ENCODE measurements at places on chromosomes 13 and 19. TPM values are rescaled to one million over a fixed set of nuclear protein-coding genes. Genes with fewer than 3 reads are reported as not detected.

- DNase-seq, result no peak
Measured at GRCh38 chr13:77040076-77040475, 13.1 kb upstream of the FBXL3 start.

DNA sequence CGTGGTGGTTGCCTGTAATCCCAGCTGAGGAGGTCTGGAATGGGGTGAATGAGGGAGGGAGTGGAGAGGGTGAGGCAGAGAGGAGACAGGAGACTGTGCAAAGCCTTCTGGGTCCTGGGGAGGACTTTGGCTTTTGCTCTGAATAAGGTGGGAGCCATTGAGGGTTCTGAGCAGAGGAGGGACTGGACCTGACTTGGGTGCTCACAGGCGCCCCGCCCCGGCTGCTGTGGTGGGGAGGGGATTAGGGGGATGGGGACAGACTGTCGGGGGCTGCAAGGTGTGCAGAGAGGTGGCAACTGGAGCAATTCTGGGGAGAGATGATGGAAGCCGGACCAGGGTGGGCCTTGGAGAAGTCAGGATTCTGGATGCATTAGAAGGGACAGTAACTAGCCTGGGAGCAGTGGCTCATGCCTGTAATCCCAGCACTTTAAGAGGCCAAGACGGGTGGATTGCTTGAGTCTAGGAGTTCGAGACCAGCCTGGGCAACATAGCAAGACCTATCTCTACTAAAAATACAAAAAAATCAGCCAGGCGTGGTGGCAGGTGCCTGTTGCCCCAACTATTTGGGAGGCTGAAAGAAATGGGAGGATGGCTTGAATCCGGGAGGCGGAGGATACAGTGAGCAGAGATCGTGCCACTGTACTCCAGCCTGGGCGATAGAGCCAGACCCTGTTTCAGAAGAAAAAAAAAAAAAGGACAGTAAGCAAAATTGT, 16.1 kb upstream of the NANOS3 start:
- no peak for DNase-seq

DNA sequence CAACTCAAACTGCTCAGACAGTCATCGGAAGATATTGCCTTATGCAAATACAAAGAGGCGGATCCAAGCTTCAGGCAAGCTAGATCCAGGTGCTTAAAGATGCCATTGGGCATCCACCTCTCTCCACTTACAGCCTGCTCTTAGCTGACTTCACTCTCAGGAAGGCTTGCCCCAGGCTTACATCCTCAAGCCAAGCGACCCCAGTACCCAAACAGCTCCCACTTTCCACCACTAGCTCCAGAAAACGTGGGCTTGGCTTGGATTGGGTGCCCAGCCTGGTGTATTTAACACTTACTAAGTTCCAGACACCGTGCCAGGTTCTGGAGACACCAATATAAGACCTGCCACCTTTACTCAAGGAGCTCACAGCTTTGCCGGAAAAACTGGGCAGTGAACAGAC, 142.1 kb upstream of the VSTM2B start:
- DNase-seq, result no peak

GRCh38 chr19:29193155-29193554, 19.8 kb downstream of the UQCRFS1 start:
- no peak for DNase-seq

DNA sequence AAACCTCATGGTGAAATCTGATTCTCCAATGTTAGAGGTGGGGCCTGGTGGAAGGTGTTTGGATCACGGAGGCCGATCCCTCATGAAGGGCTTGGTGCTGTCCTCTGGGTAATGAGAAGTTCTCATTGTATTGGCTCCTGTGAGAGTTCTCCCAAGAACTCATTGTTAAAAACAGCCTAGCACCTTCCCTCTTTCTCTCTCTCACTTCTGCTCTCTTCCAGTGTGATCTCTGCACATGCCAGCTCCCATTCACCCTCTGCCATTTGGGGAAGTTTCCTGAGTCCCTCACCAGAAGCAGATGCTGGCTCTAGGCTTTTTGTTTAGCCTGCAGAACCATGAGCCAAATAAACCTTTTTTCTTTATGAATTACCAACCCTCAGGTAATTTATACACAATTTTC, 3.1 kb upstream of the SUCLA2 start:
- DNase-seq, result no peak

DNA sequence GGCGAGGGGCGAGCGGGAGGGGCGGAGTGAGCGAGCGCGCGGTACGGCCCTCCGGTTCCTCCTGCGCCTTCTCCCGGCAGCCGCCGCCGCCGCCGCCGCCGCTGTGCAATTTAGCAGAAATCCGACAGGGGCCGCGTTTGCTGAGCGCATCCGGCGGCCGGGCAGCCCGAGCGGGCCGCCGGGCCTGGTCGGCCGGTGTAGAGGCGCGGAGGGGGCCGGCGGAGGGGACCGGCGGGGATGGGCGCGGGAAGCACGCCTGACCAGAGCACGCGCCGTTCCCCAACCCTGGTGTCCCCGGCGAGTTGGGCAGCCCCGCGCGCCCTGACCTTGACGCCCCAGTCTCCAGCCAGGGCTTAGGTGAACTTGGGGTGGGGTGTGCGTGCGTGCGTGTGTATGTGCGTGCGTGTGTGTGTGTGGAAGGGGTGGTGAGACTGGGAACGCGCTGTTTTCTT, 144.5 kb upstream of the ZNF536 start:
- peak; percentile 87 for DNase-seq

DNA sequence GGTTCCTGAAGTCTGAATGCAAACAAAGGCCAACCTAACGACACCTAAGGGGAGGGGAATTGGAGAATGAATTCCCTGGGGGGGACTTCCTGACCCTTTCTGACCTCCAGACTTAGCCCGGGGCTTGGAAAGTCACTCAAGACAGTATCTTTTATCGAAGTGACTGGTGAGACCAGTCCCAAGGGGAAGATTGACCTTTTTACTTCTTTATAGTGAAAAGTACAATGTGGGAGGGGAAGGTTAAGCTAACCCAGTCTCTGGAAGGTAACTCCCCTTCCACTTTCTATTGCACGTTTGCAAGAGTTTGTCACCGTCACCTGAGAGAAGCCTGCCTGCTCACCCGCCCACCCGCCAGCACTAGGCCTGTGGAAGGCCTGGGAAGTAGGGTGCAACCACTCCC, 111.9 kb downstream of the EFNB2 start:
- DNase-seq, result no peak

- DNase-seq, result no peak
Measured at GRCh38 chr13:74040200-74040599, 94.0 kb downstream of the KLF12 start.

- DNase-seq, result no peak
Measured at GRCh38 chr13:79225487-79226232, 180.4 kb downstream of the RBM26 start.

Gene SSBP4
- 69.3 TPM for total RNA-seq

DNA sequence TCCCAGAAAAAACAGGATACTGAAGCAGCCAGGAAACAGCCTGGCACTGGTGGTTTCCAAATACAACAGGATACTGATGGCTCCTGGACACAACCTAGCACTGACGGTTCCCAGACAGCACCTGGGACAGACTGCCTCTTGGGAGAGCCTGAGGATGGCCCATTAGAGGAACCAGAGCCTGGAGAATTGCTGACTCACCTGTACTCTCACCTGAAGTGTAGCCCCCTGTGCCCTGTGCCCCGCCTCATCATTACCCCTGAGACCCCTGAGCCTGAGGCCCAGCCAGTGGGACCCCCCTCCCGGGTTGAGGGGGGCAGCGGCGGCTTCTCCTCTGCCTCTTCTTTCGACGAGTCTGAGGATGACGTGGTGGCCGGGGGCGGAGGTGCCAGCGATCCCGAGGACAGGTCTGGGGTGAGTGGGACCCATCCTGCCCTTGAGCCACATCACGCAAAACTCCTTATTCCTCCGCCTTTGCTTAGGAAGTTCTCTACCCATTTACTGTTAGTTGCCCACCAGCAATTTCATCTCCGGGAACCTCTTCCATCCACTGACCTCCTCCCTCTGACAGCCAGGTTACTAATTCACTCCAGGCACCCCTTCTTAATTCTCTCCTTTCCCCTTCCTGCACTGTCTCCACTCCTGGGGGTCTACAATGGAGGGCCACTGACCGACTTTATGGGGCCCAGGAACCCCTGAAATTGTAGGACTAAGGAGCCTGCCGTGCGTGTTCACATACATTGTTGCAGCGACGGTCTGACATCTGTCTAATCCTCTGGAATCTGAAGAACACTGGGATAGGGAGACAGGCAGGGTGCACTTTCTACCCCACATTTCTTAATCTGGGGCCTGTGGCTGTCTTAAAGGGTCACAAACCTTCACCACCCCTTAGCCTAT, 1.2 kb downstream of the ITPKC start:
- no peak for DNase-seq

Gene EDDM13
- not detected for total RNA-seq

Gene HS6ST3
- 25.3 TPM for total RNA-seq

DNA sequence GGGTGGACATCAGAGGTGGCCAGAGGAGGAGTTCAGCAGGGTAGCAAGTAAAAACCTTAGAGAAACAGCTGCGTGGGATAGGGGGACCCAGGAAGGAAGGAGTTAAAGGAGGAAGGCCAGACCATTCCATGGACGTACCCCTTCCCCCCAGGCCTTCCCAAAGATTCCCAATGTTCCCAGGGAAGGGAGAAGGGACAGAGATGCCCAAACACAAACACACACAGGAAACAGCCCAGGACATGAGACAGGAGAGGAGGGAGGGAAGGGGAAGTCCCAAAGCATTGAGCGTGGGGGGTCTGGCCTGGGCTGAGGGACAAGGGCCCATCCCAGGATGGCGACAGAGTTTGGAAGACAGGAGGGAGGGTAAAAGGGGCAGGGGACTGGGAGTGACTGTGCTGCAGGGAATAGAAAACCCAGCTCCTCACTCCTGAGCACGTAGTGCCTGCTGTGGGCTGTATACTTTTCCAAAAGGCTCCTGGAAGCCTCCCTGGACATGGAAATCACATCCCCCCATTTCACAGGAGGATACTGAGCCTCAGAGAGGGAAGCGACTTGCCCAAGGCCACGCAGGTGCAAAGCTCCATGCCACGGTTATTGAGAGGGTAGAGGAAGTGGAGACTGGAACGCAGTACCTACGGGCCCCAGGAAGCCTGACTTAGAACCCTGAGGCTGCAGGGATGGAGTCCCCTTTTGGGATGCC, 1.1 kb downstream of the SYDE1 start:
- DNase-seq, result no peak

DNA sequence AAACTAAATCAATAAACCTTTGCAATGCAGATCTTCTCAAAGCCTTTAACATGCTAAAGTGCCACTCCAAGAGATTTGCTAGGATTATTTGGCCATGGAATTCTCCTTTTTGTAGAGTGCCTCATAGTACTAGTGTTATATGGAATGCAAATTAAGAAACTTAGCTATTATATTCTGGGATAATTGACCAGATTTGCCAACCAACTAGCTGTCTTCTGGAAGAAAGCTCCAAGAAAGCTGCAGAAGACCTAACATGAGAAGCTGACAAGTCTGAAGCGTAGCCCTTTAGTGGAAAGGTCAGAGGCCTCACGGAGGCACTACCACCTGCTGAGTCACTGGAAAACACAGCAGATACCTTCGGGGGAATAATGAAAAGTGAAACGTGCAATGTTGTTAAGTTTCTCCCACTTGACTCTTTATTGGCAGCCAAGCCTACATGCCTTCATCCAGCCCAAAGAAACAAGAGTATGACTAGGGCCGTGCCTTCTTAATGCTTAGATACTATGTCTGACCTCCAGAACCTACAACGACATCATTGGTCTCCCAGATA, 29.8 kb upstream of the KATNAL1 start:
- DNase-seq, result no peak

DNA sequence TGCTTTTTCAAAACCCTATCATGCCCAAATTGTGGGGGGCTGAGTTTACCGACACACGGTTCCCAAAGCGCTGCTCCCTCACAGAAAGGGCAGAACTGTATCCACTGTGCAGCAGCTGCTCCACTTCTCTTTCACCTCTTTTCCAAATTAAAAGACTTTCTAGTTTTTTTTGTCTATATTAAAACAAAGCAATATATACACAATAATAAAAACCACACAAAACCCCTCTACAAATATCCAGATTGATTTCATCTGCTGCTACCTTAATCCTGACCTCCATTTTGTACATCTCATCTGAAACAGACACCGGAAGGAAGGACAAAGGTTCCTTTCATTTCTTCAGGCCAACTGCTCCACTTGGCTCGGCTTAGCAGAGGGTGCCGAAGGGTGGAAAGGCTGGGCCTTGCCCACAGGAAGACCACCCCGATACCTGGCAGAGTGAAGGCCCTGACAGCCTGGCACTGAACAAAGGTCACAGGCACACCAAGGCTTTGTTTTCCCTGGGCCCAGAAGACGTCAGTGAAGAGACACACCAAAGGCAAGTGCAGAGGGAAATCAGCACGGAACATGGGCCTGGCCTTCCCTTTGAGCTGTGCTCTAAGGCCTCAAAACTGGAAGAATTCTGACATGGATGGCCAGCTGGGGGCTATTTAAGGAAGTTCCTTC, 71.6 kb downstream of the LATS2 start:
- DNase-seq, result no peak

Gene ZNF283
- 33.4 TPM for total RNA-seq

GRCh38 chr13:110062077-110062776, 244.7 kb downstream of the COL4A1 start:
- no peak for DNase-seq

- DNase-seq, result no peak
Measured at GRCh38 chr13:110638814-110639806, 23.8 kb downstream of the NAXD start.

GRCh38 chr19:21398851-21399250, 1.9 kb downstream of the ZNF493 start:
- DNase-seq, result no peak

DNA sequence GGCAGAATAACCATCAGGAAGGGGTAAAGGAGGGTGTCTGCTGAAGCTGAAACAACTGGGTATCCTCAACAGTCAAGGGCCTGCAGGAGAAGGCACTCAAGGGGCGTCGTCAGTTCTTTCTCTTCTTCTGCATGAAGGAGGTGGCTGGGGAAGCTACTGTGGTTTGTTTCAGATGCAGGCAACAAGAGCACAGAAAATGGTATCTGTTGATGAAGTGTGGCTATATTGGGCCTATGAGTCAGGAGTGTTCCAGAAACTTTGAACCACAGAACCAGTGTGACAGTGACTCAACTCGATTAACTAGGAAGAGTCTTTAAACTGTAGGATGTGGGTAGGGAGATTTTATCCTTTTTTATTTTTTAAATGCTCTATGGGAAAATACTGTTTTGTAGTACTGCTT, 686.3 kb downstream of the FGF9 start:
- no peak for DNase-seq

Measured in frontal cortex (tissue), 4 donors.